ENCODE measurements at places on chromosomes 16 and 17.

GRCh38 chr16:84268291-84269040 is 26.2 kb upstream of the WFDC1 start:
- no peak for DNase-seq

DNA sequence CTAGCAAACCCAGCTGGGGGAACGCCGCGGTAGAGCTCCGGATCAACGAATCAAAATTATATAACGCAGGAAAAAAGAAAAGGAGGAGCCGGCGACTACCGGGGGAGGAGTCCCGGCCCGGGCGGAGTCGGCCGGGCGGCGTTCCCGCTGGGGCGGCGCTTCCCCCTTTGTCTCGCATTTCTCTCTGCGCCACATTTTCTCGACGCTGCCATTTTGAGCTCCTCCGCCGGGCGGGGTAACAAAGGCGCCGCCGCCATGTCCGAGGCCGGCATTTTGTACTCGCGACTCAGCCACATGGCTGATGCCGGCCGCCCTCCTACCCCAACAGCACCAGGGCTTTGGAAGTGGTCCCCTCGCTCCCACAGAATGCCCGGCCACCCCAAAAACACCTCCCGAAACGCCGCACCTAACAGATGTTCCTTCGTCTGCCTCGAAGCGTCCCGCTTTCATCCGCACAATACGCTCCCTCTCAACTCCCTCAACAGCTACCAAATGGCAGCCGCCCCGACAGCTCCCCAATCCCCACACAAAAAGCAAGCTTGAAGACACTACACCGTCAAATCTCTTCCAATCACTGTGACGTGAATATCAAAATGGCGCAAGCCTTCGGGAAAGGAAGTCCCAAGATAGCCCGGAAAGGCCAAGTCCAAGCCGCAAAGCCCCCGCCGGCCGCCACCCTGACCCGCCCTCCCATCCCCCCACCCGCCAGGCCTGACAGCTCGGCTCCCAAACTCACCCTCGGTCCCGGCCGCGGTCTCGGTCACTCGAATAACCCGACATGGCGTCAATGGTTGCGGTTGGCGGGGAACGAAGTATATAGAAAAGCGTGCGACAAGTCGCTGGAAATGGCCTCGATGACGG is 519 bp downstream of the DDX5 start:
- peak; percentile 73 for DNase-seq

- DNase-seq: no peak
Measured at GRCh38 chr17:63247706-63248105, 198.4 kb downstream of the CYB561 start.

DNA sequence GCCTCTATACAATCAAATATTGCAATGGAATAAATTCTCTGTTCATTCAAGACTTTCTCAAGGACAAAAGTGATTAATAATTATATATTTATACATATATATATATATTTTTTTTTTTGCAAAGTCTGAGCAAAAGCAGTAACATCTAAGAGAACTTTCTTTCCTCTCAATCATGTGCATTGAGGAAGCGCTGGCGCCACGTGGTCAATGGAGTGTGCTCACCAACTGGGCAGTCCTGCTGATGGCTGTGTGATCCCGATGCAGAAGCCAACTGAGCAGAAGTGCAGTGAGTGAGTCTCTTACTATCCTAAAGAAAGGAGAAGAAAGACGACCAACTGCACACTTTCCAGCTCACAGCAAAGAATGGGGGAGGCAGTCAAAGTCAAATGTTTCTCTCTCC is 37.2 kb upstream of the ULK2 start:
- DNase-seq: no peak

DNA sequence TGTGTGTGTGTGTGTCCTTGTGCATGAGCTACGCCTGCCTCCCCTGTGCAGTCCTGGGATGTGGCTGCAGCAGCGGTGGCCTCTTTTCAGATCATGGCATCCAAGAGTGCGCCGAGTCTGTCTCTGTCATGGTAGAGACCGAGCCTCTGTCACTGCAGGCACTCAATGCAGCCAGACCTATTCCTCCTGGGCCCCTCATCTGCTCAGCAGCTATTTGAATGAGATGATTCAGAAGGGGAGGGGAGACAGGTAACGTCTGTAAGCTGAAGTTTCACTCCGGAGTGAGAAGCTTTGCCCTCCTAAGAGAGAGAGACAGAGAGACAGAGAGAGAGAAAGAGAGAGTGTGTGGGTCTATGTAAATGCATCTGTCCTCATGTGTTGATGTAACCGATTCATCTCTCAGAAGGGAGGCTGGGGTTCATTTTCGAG is 22.5 kb downstream of the STAT5A start:
- DNase-seq: no peak

DNA sequence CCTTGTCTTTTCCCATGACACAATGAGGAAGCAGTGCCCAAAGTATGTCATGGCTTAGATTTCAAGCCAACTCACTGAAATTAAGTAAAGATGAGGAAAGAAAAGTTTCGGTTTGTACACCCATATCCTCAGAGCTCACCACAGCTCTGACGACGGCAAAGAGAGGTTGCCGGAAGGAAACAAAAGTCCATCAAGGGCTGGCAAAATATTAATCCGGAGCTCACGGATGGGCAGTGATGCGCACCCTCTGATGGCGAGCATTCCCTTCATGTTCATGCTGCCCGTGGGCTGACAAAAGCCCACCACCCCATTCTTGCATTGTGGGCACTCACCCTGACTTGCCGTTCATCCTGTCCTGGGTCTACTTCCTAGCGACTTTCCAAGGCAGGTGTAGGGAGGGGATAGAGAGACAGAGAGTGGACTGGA is 103.1 kb downstream of the SOX9 start:
- DNase-seq: no peak

DNA sequence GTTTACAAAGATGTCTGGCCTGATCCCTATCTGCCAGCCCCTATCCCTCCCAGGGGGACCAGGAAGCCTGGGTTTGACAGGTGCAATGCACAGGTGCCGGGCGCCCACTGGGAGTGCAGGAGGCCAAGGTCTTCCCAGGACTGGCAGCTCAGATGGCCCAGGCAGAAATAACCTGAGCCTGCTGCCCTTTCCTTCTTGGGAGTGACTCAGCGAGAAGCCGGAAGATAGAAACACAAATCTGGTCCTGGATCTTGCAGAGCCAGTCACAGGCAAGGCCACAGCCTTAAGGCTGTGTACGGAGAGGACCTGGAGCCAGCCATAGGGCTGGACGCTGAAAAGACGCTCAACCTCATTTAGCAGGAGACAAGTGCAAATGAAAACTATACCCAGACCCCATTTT is 27.7 kb downstream of the GPR142 start:
- no peak for DNase-seq

DNA sequence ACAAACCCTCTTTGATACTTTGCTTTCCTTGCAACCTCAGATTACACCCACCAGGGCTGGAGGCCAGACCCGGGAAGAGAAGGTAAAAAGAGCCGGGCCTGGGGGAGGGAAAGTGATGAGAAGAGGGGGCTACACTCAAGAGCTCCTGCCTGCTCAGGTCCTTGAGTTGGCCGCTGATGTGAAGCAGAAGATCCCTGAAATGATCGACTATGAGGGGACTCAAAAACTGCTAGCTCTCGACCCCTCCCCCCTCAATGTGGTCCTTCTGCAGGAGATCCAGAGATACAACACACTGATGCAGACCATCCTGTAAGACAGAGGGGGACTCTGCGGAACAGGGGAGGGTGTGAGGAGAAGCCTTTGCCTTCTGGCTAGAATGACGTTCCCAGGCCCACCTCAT is 2.8 kb upstream of the KDM6B start:
- DNase-seq: no peak

GRCh38 chr17:691423-691822 is 23.2 kb downstream of the VPS53 start:
- DNase-seq: no peak

- DNase-seq: no peak
Measured at GRCh38 chr17:59377410-59377809, 46.0 kb downstream of the YPEL2 start.

DNA sequence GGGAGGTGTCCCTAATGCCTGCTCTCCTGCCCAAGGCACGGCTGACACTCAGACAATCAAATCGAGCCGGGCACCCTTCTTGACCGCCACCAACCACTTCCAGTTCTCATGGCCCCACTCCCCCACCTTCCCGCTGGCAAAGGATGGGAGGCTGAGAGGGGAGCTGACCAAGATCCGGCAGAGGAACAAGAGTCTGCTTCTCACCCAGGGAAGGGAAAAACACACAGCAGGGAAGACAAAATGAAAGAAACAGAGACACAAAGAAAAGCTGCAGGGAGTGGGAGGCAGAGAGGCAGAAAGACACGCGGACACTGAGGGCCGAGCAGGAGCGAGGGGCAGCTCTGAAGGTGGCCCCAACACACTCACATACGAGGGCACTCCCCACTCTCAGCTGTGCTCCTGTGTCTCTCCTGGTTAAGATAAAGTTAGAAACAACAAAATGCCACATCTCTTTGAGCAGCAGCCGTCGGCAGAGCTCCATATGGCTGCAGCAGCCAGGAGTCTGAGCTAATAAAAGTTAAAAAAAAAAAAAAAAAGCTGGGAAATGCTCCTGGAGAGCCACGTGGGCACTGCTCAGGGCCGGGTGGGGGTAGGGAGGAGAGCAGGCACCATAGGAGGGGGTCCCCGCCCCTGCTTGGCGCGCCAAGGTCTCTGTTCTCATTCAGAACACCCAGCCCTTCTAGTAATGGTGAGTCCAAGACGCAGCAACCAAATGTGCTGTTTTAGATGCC is 7.4 kb downstream of the LRRC75A start:
- DNase-seq: no peak

GRCh38 chr17:27558842-27559505 is 72.0 kb upstream of the LGALS9 start:
- no peak for DNase-seq

GRCh38 chr17:14845591-14846281 is 419.4 kb downstream of the PMP22 start:
- no peak for DNase-seq

DNA sequence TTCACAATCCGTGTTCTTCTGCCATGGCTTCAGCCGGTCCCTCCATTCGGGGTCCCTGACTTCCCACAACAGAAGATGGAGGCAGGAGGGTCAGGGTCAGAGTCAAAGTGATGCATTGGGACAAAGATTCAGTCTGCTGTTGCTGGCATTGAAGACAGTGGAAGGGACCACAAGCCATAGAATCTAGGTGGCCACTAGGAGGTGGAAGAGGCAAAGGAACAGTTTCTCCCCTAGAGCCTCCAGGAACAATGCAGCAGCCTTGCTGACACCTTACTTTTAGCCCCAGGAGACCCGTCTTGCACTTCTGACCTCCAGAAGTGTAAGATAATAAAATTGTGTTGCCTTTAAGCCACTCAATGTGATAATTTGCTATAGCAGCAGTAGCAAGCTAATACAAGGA is 55.9 kb downstream of the MFSD11 start:
- DNase-seq: no peak

- DNase-seq: no peak
Measured at GRCh38 chr17:45828171-45828570, 16.5 kb upstream of the SPPL2C start.

DNA sequence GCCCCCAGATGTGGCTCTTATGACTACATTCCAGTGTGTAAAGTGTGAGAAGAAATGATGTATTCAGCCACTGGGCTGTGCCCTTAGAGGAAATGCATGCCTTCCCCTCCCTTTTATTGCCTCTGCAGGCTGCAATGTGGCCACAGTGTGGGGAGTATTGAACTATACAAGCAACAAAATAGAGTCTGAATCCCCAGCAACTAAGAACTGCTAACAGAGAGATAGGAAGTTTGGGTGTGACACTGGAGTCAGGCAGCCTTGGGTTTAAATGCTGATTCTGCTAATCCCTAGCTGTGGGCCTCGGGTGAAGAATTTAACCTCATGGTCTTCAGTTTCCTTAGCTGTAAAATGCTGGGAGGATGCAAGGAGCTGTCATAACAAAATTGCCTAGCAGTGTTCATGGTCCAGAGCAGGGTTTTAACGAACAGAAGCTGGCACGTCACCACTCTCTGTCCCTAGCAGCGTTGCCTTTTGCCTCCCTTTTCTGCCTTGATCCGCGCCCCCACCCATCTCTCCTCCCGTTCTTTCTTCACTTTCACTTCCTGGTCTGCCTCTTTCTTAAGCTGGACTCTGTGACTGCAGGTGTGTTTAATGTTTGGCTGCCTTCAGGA is 50.3 kb downstream of the KPNA2 start:
- no peak for DNase-seq

- DNase-seq: no peak
Measured at GRCh38 chr17:6507535-6507934, 48.8 kb downstream of the PITPNM3 start.

DNA sequence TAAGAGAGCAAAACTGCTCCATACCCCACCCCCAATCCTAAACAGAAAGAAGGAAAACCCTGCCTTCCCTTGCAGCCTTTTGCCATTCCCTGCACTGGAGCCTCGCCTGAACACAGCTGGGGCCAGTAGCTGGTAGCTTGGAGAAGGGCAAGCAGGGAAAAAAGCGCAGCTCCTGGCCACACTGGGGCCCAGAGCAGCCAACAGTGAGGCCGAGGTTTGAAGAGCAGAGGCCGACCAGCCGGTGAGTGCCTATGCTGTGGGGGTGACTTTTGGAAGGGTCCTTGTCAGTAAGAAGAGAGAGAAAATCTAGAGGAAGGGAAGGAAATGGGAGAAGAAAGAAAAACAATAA is 3.2 kb upstream of the HOXB9 start:
- DNase-seq: no peak

- DNase-seq: no peak
Measured at GRCh38 chr17:27323538-27324215, 29.8 kb downstream of the WSB1 start.

DNA sequence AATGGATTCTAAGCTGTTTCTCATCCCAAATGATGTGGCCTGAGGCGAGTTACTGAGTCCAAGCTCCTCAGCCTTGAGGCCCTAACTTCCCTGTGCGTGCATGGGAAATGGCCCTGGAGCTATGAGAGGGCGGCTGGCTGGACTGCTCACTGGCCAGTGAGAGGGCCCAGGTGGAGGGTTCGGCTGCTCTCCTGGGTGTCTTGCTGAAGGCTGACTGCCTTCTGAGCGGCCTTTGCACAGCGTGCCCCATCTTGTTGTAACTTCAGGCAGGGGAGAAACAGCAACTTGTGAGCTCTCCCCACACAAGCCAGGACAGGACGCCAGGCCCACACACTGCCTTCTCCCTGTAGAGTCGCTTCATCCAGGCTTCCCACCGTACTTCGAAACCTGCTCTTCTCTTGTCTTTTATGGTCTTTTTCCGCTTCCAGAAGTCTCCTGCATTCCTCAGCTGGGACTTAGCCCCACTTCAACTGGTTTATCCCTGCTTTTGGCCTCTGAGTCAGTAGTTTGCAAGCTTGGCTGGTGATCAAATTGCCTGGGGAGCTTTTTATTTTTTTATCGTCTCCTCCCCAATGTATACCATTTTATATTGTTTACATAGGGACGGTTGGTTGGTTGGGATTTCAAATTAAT is 13.3 kb downstream of the CDH3 start:
- DNase-seq: no peak

GRCh38 chr16:24534620-24535019 is 4.7 kb upstream of the RBBP6 start:
- DNase-seq: no peak

- DNase-seq: peak; percentile 89
Measured at GRCh38 chr17:59155439-59156177, at the start of gene PRR11. Gene PRR11, plus strand, starts transcription at chr17:59155746. Its CDS starts 14,007 bp downstream, at chr17:59169753.

Measured in stimulated activated CD4-positive, alpha-beta T cell treated with anti-CD3 and anti-CD28 coated beads, Interleukin-2, amount 100 ng/mL, for 4 hours (primary cell).